ENCODE measurements at places on chromosomes 3 and 15. TPM values are rescaled to one million over a fixed set of nuclear protein-coding genes. Genes with fewer than 3 reads are reported as not detected.

GRCh38 chr15:90046911-90047392, 45.8 kb downstream of the ZNF710 start:
- DNase-seq, result peak; percentile 85

- DNase-seq, result no peak
Observed at GRCh38 chr3:29100292-29100691, 180.6 kb upstream of the RBMS3 start.

DNA sequence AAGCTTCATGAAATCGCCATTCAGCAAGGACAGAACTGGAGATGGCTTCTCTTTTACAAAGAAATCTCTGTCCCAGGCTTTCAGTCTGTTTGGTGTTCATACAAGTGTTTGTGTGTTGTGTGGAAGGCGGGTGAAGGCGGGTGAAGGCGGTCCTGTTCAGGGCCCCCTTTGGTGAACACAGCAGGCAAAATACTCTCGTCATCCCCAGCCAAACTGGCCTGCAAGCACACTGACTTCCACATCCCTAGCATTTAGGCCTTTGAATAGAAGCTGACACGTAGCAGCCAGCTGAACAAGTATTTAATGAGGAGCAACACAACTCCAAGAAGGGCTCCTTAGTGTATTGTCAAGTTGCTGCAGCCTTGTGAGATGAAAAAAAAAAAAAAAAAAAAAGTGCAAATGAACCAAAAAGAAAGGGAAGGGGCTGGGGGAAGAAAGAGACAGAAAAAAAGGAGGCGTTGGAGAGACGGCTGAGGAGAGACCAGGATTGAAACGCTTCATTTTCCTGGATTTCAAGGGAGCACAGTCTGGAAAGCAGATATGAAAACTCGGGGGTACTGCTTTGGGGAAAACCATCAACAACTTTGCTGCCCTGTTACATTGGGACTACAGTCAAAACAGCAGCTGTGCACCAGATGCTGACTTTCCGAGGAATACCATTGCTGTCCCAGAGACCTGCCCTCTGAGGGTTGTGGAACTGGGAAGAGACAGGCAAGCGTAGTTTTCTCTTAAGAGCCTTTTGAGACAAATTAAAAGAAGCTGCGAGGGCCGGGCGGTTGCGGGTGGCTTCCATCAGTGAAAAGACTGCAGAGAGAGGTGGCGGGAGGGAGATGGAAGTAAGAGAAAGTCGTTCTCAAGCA, 74.6 kb downstream of the TGFBR2 start:
- DNase-seq, result no peak

DNA sequence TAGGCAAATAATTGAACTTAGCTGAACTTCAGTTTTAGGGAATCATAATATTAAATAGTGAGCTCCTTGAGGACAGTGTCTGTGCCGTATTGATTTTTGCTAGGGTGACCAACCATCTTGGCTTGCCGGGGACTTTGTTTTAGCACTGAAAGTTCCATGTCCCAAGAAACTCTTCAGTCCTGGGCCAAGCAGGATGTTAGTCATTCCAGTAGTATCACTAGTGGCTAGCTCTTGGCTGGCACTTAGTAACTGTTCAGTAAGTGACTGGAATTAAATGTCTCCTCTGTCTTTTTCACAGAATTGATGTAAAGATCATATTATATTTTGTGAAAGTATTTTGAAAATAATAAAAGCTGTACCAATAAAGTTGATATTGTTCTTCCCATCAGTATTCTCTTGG, 42.3 kb downstream of the RSRC1 start:
- no peak for DNase-seq

- DNase-seq, result no peak
Observed at GRCh38 chr3:125120379-125121122, 64.8 kb upstream of the HEG1 start.

RFT1 gene
- 34.7 TPM for total RNA-seq
